ENCODE measurements at places on chromosomes 11 and 22. TPM values are rescaled to one million over a fixed set of nuclear protein-coding genes. Genes with fewer than 3 reads are reported as not detected.

DNA sequence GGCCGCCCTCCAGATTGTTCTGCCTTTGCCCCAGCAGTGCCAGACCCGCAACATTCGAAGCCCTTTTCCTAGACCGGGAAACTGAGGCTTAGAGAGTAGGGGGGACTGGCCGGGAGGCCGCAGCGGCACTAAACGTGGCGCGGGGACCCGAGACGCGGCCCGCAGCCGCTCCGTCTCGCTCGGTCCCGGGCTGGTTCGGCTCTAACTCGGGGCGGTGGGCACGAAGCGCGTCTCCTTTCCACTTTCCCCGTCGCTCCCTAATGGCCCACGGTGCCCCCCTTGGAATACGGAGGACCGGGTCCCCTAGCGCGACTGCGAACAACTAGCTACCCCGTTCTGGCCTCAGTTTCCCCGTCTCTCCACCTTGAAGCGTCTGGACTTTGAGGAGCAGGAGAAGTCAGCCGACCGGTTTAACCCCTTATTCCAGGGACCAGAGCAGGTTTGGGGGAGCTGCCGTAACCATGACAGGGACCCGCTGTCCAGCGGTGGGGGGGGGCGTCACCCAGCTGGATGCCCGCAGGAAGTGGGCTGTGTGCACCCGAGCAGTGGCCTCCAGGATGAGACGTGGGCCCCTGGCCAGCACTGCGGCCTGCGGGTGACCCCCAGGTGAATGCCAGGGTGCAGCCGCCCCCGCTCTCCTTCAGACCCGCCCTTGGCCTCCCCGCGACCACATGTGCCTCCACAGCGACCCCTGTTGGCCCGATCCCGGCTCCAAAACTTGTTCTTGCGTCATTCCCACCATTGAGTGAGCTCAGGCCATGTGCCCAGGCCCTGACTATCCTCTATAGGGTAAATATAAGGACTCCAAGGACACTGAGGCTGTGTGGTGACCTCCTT, 1.1 kb downstream of the CDC42EP1 start:
- peak; percentile 81 for DNase-seq

- DNase-seq, result no peak
Observed at GRCh38 chr22:31754813-31755212, 994 bp downstream of the DEPDC5 start.

DNA sequence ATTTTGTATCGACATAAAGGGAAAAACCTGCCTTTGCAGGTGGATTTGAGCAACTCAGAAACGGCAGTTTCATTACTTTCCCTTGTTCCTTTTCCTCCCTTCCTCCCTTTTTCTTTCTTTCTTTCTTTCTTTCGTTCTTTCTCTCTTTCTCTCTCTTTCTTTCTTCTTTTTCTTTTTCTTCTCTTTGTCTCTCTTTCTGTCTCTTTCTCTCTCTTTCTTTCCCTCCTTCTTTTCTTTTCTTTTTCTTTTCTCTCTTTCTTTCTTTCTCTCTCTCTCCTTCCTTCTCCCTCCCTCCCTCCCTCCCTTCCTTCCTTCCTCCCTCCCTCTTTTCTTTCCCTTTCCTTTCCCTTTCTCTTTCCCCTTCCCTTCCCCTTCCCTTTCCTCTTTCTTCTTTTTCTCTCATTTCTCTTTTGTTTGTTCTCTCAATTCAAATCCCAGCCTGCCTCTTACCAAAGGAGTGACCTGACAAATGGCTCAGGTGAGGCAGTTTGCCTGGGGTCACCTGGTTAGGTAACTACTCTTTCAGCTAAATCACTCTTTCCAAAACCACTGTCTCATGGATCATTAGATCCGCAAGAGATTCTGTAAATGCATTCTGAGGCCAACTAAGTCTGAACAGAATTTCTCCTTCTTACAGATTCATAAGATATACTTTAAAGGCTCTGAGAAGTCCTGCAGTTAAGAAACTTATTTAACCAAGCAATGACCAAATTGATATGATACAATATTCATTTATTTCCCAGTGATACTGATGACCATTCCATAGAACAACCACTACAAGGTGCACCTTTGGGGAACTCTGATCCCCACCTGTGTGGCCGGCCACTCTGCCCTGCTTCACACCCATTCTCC, 75.3 kb downstream of the MYO18B start:
- DNase-seq, result no peak

PGA5 gene
- not detected for total RNA-seq

DNA sequence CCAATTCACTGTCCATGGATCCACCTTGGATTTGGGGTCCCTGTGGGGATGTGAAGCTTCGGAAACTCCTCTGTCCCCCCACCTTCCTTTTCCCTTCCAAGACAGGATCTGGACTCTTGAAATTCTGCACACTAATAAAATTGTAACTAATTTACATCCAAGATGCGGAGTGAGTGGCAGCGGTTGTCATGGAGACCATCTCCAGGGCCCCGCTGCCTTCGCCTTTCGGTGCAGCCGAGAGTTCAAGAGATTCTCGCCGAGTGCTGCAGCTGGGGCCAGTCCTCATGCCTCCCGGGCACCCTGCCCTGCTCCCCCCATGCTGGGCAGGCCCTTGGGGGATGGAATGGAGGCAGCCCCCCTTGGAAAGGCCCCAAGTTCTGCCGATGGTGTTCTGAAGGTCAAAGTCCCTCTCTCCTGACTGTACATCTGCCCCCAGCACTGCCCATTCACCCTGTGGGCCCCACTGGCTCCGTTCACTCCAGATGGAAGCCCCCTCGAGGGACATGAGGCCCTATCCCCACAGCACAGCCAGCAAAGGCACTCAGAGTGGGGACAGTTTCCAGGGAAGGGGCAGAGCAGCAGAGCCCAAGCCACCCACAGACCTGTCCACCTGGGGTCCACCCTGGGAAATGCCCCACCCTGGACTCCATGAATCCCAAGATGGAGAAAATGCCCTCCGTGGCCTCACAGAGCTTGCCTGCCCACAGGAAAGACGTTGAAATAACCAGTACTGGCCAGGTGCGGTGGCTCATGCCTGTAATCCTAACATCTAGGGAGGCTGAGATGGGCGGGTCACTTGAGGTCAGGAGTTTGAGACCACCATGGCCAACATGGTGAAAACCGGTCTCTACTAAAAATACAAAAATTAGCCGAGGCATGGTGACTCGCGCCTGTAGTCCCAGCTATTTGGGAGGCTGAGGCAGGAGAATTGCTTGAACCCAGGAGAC, 25.9 kb downstream of the IGLL1 start:
- DNase-seq, result no peak

DNA sequence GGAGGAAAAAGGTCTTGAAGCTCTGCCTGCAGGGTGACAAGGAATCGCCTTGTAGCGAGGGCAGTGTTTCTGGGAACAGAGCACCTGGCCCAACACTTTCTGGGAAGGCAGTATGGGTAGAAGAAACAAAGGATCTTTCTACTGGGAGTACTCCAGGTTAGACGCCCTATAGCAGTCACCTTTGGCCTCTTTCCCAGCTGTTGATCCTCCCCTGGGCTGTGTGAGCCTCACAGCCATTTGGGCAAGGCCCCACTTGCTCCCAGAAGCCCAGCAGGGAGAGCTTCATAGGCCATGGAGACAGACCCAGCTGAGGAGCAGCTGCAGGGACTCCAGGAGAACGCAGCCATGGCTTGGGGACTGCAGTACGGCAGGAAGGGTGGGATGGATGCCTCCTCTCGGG, 1.2 kb downstream of the SLCO2B1 start:
- DNase-seq, result no peak

DNA sequence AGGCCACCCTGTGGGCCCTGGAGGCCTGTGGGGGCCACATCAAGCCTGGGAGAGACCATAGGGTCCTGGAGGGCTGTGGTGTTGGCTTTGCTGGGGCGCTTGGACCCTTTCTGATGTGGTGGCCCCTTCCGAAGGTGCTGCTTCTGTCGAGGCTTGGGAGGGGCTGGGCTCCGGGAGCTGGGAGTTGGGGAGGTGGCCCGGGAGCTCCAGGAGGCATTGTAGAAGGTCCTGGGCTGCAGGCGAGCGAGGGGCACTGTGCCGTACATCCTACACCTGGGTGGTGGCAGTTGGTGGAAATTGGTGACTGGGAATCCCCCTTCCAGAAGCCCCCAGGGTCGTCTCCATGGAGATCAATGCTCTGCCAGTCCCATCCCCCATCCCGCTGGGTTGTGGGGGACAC, 2.6 kb downstream of the PLA2G3 start:
- no peak for DNase-seq

DNA sequence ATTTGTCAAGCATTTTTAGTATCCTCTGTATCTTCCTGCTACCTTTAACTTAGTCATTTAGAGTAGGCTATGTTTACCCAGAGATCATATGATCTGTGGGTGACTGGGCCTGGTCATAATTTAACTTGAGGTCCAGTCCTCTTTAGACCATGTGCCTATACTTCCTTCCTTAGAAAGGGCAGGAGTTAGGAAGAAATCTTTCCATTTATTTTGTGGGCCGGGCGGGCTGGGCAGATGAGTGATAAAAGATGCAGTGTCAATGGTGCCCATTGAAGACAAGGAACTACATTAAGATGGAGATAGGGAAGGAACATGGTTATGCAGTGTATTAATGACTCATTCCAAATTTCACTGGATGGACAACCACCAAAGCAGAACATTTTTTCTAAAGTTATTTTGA, 30.9 kb upstream of the PDE3B start:
- DNase-seq, result no peak

DBX1 gene
- not detected for total RNA-seq

- DNase-seq, result no peak
Observed at GRCh38 chr11:3823303-3823702, 14.9 kb downstream of the PGAP2 start.

DNA sequence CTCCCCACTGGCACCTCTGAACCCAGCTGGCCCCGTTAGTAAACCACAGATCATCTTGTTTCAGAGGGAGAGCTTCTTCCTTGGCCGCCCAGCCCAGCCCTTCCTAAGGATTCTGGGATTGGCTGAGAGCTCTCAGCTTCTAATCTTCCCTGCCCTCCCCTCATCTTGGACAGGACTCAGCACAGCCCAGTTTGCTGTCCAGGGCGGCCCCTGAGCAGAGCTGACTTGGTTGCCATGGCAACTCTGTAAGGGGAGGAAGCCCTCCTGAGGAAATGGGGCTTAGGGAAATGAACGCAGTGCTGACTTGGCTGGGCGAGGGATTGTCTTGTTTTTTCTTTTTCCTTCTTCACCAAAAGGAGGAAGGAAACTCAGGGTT, 4.6 kb downstream of the APOL4 start:
- no peak for DNase-seq

DCHS1 gene
- 0.40 TPM for total RNA-seq

- no peak for DNase-seq
Observed at GRCh38 chr11:131815590-131815989, 445.2 kb downstream of the NTM start.

GRCh38 chr11:34181251-34181650, 75.8 kb downstream of the NAT10 start:
- no peak for DNase-seq

GRCh38 chr22:45205276-45205925, 35.3 kb downstream of the KIAA0930 start:
- no peak for DNase-seq

DNA sequence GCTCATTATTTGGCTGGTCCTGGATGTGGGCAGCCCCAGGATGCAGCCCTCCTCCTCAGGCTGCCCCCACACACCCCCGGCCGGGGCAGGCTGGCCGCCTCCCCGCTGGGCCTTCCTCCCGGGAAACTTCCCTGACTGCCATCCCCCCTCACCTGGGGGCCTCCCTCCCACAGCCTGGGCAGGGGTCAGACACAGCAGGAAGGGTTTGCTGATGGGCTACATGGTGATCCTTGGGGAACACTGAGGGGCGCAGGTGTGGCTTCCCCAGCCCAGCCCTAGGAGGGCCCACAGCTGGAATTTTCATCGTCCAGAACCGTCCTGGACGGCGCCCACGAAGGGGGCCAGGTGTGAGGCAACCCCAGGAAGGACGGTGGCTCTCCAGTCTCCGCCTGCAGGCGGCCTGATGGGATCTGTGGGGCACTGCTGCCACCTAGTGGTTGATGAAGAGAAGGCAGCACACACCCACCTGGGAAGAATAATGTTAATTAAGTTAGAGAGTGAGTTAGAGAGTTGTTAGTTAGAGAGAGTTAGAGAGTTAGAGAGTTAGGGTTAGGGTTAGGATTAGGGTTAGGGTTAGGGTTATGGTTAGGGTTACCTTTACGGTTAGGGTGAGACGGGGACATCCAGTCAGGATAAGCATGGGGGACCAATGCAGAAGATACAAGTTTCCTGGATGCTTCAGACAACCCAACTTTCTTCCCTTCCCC, 75.9 kb upstream of the PRR5 start:
- DNase-seq, result peak; percentile 75

GRCh38 chr11:88420165-88420791, 82.7 kb upstream of the CTSC start:
- no peak for DNase-seq

GRCh38 chr22:30422481-30423300, 2.9 kb upstream of the MTFP1 start:
- DNase-seq, result no peak

DNA sequence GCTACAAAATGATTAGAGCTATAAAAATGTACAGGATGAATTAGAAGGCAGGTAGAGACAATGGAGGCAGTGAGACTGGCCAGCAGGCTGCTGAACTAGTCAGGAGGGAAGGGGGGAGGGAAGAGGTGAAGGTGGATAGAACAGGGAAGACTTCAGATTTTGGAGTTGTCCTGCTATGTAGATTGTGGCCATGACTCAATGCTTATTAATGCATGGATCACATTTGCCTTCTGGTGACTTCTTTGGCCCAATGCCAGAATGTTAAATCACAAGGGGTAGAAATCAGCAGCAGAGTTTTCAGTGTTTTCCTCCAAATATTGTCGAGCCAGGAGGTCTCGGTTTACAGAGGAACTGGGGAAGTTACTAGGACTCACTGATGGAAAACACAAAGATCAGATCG, 346.6 kb downstream of the AASDHPPT start:
- DNase-seq, result no peak

GRCh38 chr11:120256178-120256577, 16.2 kb downstream of the POU2F3 start:
- DNase-seq, result no peak

ZBTB16 gene
- 4.1 TPM for total RNA-seq

GRCh38 chr11:76768088-76768908, 14.9 kb upstream of the TSKU start:
- no peak for DNase-seq

OR5P2 gene
- total RNA-seq, result not detected

DNA sequence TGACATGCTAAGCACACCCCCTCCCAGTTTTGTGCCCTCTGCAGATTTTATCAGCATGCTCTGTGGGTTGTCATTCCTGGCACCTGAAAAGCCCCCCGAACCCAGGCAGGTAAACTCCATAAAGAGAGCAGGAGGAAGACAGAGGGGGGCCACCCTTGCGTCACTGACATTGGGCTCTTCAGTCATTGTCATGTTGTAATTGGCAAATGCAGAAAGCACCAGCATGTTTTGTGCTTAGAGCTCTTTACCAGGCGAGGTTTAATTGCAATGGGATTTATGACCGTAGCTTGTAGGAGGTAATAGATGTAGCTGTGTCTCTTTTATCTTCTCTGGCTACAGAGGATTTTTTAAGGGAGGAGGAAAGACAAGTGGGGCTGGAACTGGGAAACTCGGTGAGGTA, 201.7 kb downstream of the GRIK4 start:
- no peak for DNase-seq

DNA sequence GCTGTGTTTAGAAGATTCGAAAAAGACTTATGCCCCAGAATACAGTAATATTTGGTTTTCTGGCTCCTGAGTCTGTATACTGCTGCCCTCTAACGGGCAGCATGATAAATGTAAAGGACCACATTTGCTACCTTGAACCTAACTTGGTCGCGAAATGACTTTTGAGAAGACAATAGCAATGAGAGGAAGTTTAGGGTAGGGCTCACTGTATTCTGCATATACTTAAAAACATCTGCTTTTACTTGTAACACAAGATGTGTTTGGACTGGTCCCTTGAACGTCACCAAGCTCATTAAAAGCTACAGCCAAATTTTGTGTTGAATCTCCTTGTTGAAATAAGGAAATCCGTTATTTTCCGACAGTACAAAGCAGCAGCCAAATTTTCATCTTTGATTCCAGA, 309.1 kb downstream of the SWAP70 start:
- no peak for DNase-seq

MRPL48 gene
- total RNA-seq, result 51.5 TPM

Measured in activated T-cell treated with anti-CD3 and anti-CD28 coated beads, Interleukin-2, amount 50 U/mL, for 4 hours (primary cell).